Aorta (tissue), 5 donors: ENCODE measurements at places on chromosomes 4 and X. TPM values are rescaled to one million over a fixed set of nuclear protein-coding genes. Genes with fewer than 3 reads are reported as not detected.

The HMX1 gene
- total RNA-seq, result not detected

The F8A1 gene
- 24.6 TPM for total RNA-seq

The TRIML2 gene
- not detected for total RNA-seq

The KLB gene
- not detected for total RNA-seq

The PLK4 gene
- 1.3 TPM for total RNA-seq

DNA sequence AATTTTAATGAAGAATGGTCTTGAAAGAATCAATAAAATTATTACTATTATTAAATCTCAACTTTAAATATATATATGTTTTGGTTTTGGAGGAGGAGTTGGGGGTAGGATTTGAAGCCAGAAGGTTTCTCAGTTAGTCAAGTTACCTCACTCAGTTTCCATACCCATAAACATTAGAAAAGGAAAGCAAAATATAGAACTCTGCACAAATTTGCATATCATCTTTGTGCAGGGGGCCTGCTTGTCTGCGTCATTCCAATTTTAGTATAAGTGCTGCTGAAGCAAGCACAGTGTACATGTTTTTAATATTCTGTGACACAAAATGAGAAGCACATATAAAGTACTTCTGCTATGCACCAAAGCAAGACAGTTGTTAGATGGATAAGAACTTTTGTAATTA lies 47.5 kb upstream of the SCRG1 start:
- DNase-seq, result no peak
- no peaks in the 10 kb centered on the region for H3K4me1 ChIP-seq
- H3K36me3 ChIP-seq, result no peaks in the 10 kb centered on the region
- no peak overlapping the region for H3K4me3 ChIP-seq
- H3K27ac ChIP-seq, result no peak overlapping the region

GRCh38 chrX:18855919-18856644 lies 127.8 kb downstream of the PHKA2 start:
- H3K4me1 ChIP-seq, result no peaks in the 10 kb centered on the region
- H3K27me3 ChIP-seq, result no peaks in the 10 kb centered on the region
- no peaks in the 10 kb centered on the region for H3K36me3 ChIP-seq
- no peak overlapping the region for H3K27ac ChIP-seq

GRCh38 chr4:113645771-113646441 lies 115.6 kb downstream of the CAMK2D start:
- H3K27ac ChIP-seq, result no peak overlapping the region
- no peaks in the 10 kb centered on the region for H3K36me3 ChIP-seq
- H3K27me3 ChIP-seq, result no peaks in the 10 kb centered on the region
- no peak for DNase-seq
- peaks cover 6% of the 10 kb centered on the region for H3K4me1 ChIP-seq

DNA sequence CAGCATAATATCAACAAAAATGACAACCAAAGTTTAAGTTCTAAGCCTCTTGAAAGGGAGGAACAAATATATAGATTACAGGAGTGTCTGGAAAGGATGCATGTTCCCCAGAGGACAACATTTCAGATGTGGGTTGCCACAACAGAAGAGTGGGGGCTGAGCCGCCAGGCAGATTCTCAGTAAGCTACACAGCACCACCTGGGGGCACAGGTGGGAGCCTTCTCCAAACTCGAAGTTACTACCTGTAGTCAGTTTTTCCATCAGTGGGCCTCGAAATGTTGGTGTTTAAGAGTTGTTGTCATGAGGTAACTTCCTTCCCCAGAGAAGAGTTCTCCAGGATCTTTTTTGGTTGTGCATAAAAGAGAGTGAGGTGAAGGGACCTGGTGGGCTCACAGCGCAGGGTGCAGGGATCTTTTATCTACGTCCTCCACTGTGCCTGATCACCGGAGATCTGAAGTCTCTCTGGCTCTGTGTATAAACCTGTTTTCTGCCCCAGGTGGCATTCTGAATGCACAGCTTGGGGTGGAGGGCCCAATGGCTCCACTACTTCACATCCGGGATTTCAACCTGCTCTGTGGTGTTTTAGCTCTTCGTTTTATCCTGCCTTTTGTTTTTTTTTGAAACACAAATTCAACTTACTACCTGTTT lies 58.4 kb upstream of the STS start:
- no peaks in the 10 kb centered on the region for H3K36me3 ChIP-seq
- H3K4me1 ChIP-seq, result no peaks in the 10 kb centered on the region
- no peaks in the 10 kb centered on the region for H3K27me3 ChIP-seq
- no peak for DNase-seq
- no peak overlapping the region for H3K27ac ChIP-seq

DNA sequence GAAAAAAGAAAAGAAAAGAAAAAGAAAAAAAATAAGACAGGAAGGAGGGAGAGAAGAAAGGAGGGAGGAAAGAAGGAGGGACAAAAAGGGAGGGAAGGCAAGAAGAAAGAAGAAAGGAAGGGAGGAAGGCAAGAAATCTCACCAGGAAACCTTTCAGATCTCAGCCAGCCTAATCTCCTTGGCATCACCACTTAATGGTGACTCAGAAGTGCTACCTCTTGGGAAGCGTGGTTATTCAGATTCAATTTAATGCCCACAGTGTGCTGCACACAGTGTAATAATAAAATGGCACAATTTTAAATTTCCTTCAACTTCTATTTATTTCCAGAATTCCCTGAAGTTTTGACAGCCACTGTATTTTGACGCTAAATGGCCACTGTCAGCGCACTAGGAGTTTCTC lies 50.3 kb downstream of the DKK2 start:
- no peak for DNase-seq
- no peaks in the 10 kb centered on the region for H3K4me1 ChIP-seq
- no peak overlapping the region for H3K27ac ChIP-seq
- H3K4me3 ChIP-seq, result no peak overlapping the region
- H3K27me3 ChIP-seq, result no peaks in the 10 kb centered on the region

DNA sequence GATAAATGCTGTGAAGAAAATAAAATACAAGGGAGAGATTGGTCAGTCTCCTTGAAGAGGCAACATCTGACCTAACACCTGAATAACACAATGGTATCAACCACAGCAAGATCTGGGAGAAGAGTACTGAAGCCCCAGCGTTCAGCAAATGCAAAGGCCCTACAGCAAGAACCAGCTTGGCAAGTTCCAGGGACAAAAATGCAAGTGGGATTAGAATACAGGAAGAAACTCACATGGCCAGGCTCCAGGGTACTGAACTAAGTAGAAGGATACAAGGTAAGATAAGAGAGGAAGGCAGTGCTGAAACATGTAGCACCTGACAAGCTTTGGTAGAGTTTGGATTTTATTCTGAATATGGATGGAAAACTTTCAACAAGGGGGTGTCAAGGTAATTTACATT lies 3.6 kb downstream of the SMIM14 start:
- H3K27me3 ChIP-seq, result no peaks in the 10 kb centered on the region
- no peaks in the 10 kb centered on the region for H3K36me3 ChIP-seq
- H3K4me1 ChIP-seq, result no peaks in the 10 kb centered on the region
- no peak overlapping the region for H3K4me3 ChIP-seq

DNA sequence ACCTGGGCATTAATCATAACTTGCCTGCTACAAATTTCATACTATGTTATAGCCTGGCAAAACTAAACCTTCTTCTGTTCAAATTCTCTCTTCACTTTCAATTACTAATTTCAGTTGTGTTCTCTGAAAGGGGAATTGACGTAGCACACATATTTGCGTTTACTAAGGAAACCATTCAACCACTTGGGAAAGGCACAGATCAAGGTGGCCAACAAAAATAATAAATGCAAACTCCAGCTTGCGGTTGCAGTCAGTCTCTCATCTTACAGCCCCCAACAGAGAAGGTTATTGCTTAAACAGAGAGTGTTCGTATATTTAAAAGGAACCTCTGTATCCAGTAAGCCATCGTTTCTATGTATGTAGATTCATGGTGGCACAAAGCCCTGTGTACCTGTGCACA lies 4.0 kb downstream of the SRPX start:
- no peaks in the 10 kb centered on the region for H3K36me3 ChIP-seq
- no peak overlapping the region for H3K4me3 ChIP-seq
- H3K27me3 ChIP-seq, result no peaks in the 10 kb centered on the region
- no peak for DNase-seq
- no peaks in the 10 kb centered on the region for H3K4me1 ChIP-seq
- no peak overlapping the region for H3K27ac ChIP-seq

- no peak overlapping the region for H3K27ac ChIP-seq
- H3K36me3 ChIP-seq, result no peaks in the 10 kb centered on the region
- H3K4me3 ChIP-seq, result no peak overlapping the region
- no peaks in the 10 kb centered on the region for H3K4me1 ChIP-seq
- no peak for DNase-seq
- no peaks in the 10 kb centered on the region for H3K27me3 ChIP-seq
These were observed 27.9 kb upstream of the UGT2B4 start for GRCh38 chr4:69523385-69524132.

DNA sequence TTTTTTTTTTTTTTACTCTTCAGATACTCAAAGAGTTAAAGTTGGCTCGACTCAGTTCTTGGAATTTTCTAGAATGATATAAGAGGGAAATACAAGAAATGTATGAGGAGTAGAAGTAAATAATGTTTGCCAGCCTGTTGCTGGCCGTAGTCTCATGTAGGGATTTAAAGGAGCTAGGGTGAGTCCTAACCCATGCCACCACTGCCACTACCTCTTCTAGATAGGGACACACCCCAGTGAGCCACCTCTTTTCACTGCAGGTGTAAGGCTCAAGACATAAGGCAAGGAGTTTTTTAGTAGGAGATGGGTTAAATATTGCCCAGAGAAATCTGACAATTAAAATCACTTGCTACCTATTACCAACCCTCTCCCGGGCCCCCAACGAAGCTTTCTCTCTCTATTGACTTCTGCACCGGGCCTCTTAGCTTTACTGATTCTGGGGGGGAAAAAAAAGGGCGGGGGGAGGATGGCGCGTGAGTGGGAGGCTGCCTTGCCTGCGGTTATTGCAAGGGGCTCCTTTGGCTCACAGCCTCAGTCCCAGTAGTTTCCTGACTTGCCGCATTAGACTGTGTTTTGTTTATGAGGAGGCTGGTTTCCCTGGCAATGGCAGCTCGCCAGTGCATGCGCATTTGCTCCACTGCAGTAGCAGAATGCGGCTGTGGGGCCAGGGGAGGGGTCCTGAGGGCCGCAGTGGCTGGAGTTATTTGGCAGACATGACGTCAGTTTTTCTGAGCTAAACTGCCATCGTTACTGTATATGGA lies 3.0 kb downstream of the LINC00632 start:
- H3K27ac ChIP-seq, result no peak overlapping the region
- peak; percentile 75 for DNase-seq
- no peaks in the 10 kb centered on the region for H3K4me1 ChIP-seq
- no peaks in the 10 kb centered on the region for H3K36me3 ChIP-seq
- no peaks in the 10 kb centered on the region for H3K27me3 ChIP-seq

GRCh38 chrX:6053141-6053540 lies 175.5 kb downstream of the NLGN4X start:
- H3K27me3 ChIP-seq, result no peaks in the 10 kb centered on the region
- H3K36me3 ChIP-seq, result no peaks in the 10 kb centered on the region
- no peak overlapping the region for H3K27ac ChIP-seq
- DNase-seq, result no peak
- no peaks in the 10 kb centered on the region for H3K4me1 ChIP-seq

- no peaks in the 10 kb centered on the region for H3K4me1 ChIP-seq
- no peak overlapping the region for H3K4me3 ChIP-seq
- no peak for DNase-seq
- no peaks in the 10 kb centered on the region for H3K27me3 ChIP-seq
- H3K27ac ChIP-seq, result no peak overlapping the region
These were observed 71.8 kb downstream of the FAM193A start for GRCh38 chr4:2608291-2608690.

- peak; percentile 76 for DNase-seq
- H3K27ac ChIP-seq, result no peak overlapping the region
- no peaks in the 10 kb centered on the region for H3K27me3 ChIP-seq
These were observed 262.2 kb upstream of the INTU start for GRCh38 chr4:127370604-127371003.

GRCh38 chrX:72038016-72038415 lies 93.7 kb downstream of the RTL5 start:
- H3K27ac ChIP-seq, result no peak overlapping the region
- H3K27me3 ChIP-seq, result no peaks in the 10 kb centered on the region
- no peak overlapping the region for H3K4me3 ChIP-seq
- DNase-seq, result no peak

- DNase-seq, result peak; percentile 49
- no peaks in the 10 kb centered on the region for H3K27me3 ChIP-seq
- H3K27ac ChIP-seq, result no peak overlapping the region
- no peak overlapping the region for H3K4me3 ChIP-seq
- H3K4me1 ChIP-seq, result no peaks in the 10 kb centered on the region
- H3K36me3 ChIP-seq, result no peaks in the 10 kb centered on the region
These were observed 25.4 kb upstream of the AFAP1 start for GRCh38 chr4:7964890-7965662.

DNA sequence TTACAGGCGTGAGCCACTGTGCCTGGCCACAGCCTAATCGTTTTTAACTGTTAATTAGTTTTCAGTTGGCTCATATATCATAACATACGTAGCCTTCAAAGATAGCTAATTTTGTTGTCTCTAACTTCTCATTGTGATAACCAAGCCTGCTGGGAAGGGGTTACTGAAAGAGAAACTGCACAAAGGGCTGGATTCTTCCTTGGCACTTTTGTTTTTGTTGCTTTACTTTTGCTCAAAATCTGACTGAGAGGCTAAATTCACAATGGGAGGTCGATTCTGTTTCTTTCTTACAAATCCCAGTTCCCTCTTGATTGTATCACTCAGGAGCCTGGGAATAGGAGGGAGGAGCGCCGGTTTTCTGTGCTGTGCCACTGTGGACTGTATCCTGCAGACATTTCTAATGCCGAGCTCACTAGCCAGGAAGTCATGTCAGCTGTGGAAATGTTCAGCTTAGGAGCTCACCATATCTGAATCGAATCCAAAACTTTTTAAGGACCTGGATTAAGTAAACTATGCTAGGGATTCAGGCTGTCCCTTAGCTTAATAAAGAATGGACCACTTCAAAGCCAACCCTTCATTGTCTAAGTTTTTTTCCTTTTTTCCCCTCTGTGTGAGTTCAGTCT lies 120.5 kb upstream of the FAT1 start:
- DNase-seq, result no peak
- H3K4me3 ChIP-seq, result peak overlapping the region; percentile 63
- H3K36me3 ChIP-seq, result no peaks in the 10 kb centered on the region
- H3K4me1 ChIP-seq, result peaks cover 1% of the 10 kb centered on the region
- H3K27me3 ChIP-seq, result no peaks in the 10 kb centered on the region

- no peaks in the 10 kb centered on the region for H3K27me3 ChIP-seq
- H3K27ac ChIP-seq, result peak overlapping the region; percentile 39
- H3K4me1 ChIP-seq, result peaks cover 2% of the 10 kb centered on the region
- H3K4me3 ChIP-seq, result no peak overlapping the region
- H3K36me3 ChIP-seq, result no peaks in the 10 kb centered on the region
These were observed 56.7 kb downstream of the IGFBP7 start for GRCh38 chr4:57053508-57053907.

DNA sequence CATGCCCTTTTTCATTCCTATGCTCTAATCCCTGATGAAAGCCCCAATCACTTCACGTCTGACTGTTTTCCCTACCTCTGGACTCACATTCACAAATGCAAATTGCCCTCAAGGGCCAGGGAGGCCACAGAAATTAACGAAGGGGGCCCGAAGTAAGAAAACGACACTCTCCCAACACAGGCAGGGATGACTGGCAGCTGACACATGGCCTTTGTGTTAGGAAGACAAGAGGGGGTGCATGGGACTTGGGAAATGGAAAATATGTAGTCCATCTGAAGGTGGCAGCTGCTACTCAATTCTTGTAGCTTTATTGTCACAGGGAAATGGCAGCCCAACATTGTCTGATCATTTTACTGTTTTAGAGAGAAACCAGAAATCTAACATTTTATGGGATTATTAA lies 12.3 kb upstream of the SPARCL1 start:
- peaks cover 3% of the 10 kb centered on the region for H3K4me1 ChIP-seq
- no peaks in the 10 kb centered on the region for H3K36me3 ChIP-seq
- no peak for DNase-seq
- no peak overlapping the region for H3K27ac ChIP-seq
- no peak overlapping the region for H3K4me3 ChIP-seq

GRCh38 chrX:68196939-68197791 lies 236.1 kb downstream of the OPHN1 start:
- no peak for DNase-seq
- H3K27ac ChIP-seq, result no peak overlapping the region
- no peak overlapping the region for H3K4me3 ChIP-seq
